ENCODE measurements at places on chromosomes 16 and 17.

GRCh38 chr16:1336619-1337018 is 3.2 kb downstream of the BAIAP3 start:
- no peak for DNase-seq

- no peak for DNase-seq
Measured at GRCh38 chr17:46958041-46958591, 20.9 kb downstream of the RPRML start.

DNA sequence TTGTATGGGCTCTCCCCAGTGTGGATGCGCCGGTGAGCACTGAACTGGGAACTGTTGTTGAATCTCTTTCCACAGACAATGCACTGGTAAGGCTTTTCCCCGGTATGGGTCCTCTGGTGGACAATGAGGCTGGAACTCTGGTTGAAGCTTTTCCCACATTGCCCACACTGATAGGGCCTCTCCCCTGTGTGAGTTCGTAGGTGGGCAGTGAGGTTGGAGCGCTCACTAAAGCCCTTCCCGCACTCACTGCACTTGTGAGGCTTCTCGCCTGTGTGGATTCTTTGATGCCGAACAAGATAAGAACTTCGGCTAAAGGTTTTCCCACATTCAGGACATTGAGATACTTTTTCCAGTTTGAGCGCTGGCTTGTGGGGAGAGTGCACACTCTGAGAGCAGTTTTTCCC is 17.8 kb downstream of the ZSCAN32 start:
- DNase-seq = no peak

GRCh38 chr17:16439811-16440351 is 24.5 kb downstream of the TRPV2 start:
- DNase-seq = no peak

DNA sequence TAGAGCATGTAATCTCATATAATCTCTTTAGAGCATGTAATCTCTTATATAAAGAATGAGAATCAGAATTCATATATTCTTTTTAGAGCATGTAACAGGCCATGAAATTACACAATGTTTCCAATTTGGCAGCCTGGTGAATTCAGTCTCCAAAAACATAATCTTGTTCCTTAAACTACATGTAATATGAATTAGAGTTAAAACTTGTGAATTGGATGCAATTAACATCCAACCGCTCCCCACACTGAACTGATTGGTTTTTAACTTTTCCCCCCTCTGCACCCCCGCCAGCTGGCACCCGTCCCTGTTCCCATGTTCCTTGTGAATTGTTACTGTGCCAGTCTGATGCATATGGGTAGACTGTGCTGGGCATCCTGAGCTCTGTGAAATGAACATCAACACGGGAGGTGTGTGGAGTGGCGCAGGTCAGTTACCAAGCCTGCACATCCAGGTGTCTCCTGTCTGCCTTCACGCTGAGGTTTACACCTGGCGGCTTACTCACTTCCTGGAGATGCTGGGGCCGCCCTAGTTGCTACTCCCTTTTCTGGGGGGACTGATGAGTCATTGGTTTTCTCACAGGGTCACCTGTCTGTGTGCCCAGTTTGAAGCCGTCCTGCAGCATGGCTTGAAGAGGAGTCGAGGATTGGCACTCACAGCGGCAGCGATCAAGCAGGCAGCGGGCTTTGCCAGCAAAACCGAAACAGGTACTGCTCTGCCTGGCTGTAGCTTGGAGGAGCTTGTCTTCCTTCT is 50.4 kb downstream of the SNX29 start:
- no peak for DNase-seq

- peak; percentile 62 for DNase-seq
Measured at GRCh38 chr16:3654249-3654991, at the start of gene DNASE1. DNASE1 (plus strand) TSS chr16:3654691; CDS start chr16:3655374, 683 bp downstream.

GRCh38 chr16:24009098-24009497 is 173.3 kb downstream of the PRKCB start:
- DNase-seq = no peak

DNA sequence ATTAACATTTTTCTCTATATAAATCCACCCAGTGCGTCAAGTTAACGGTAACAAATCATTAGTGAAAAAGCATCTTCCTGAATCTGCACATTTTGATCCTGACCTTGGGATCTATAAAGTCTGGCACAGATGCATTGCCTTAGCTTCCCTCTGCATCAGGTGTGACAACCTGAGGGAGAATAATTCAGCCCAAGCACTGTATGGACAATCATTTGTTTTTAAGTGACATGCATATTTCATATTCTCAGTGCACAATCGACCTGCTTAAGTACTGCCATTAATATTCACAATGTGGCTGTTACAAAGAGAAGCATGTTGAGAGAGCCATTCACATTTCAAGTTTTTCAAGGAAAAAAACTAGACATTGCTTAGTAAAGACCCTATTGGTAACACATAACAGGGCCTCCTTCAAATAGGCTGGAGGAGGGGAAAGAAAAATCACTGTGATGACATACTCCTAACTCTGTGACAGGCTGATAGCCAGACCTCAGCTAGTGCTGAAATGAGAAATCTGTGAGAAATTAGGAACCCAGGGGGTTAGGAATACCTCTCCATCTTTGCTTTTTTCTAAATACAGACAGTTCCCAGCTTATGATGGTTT is 505.3 kb upstream of the CDH5 start:
- no peak for DNase-seq

GRCh38 chr17:17907469-17907868 is 64.7 kb downstream of the TOM1L2 start:
- DNase-seq = no peak

DNA sequence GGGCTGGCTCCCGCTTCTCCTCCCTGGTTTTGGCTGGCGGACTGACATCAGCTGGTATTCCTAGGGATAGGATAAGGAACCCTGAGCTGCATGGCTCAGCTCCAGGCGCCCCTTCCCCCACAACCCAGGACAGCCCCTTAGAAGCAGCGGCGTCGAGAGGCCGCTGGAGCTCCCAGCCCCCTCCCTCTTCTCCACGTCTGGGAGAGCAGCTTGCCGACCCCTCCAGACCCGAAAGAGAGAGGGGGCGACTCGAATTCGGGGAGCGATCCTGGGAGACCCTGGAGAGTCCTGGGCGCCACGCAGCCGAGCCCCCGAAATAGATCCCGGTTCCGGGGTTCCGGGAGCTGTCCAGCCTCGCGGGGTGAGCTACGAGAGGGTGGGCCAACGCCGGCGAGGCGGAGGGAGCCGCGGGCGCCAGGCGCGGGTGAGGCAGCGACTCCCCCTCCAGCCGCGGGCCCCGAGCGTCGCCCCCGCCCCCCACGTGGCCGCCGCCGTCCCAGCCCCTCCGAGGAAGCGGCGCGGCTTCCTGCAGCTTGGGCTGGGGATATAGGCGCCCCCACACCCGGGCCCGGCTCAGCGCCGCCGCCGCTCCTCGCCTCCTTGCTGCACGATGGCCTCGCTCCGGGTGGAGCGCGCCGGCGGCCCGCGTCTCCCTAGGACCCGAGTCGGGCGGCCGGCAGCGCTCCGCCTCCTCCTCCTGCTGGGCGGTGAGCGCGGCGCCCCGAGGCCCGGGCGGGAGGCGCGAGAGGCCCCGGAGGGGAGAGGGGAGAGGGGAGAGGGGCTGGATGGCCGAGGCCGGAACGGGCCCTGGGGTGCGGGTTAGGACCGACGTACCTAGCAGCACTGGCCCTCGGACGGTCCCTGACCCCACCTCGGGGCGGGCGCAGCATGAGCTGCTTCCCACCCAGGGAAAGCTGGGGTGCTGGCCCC is at the start of gene RAMP2:
TSS of gene RAMP2 (plus strand) at position 576 of the 930 bp plus-strand sequence. CDS start at position 611, 35 bp downstream.
- peak; percentile 32 for DNase-seq

DNA sequence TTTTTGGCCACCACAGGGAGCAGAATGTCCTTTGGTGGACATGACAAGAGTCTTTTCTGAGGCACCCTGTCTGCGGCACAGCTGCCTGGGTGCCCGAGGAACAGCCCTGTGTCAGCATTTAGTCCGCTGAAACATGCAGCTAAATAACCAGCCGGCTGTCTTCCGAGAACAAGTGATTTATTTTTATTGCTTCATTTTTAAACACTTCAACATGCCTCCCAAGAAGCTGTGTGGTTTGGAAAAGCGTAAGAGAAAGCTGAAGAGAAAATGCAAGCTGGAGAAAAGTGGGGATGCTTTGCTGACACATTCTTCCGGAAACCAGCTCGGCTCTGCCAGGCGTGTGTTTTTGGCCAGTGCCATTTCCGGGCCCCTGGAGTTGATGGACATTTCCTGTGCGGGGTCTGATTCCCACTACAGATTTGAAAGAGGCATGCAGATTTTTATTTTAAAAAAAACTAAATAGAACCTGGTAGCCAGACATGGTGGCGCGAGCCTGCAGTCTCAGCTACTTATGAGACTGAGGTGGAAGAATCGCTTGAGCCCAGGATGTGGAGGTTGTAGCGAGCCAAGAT is 94.7 kb downstream of the SEC14L1 start:
- peak; percentile 43 for DNase-seq

- no peak for DNase-seq
Measured at GRCh38 chr16:10964891-10965326, 20.5 kb downstream of the CLEC16A start.

DNA sequence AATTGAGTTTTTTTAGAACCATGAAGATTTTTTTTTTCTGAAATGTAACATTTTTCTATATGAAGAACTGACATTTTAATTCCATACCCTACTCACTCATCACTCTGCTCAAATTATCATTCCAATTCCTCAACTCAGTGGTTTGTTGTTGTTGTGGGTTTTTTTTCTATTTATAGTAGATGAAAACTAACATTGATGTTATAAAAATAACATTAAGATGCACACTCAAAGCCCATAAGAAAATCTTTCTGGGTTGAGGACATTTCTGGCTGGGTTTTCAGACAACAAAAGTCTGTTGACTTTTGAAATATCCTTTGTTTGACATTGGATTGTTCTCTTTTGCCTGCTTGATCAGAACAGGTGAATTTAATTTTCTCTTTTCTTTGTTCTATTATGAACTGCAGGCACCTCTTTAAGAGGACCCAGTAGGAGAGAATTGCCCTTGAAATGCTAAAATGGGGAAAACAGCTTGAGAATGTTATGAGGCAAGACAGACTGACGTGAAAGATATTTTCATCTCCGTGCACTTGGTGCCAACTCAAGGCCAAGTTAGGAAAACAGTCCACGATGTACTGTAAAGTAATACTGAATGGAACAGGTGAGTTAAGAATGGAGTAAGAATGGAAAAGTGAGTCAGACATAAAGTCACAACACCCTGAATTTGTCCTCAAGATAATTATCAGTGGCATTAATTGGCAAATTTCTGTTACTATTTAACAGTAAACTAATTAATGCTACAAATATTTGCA is 16.1 kb upstream of the ABCA5 start:
- no peak for DNase-seq

GRCh38 chr17:38461683-38462082 is 33.4 kb downstream of the ARHGAP23 start:
- DNase-seq = no peak

DNA sequence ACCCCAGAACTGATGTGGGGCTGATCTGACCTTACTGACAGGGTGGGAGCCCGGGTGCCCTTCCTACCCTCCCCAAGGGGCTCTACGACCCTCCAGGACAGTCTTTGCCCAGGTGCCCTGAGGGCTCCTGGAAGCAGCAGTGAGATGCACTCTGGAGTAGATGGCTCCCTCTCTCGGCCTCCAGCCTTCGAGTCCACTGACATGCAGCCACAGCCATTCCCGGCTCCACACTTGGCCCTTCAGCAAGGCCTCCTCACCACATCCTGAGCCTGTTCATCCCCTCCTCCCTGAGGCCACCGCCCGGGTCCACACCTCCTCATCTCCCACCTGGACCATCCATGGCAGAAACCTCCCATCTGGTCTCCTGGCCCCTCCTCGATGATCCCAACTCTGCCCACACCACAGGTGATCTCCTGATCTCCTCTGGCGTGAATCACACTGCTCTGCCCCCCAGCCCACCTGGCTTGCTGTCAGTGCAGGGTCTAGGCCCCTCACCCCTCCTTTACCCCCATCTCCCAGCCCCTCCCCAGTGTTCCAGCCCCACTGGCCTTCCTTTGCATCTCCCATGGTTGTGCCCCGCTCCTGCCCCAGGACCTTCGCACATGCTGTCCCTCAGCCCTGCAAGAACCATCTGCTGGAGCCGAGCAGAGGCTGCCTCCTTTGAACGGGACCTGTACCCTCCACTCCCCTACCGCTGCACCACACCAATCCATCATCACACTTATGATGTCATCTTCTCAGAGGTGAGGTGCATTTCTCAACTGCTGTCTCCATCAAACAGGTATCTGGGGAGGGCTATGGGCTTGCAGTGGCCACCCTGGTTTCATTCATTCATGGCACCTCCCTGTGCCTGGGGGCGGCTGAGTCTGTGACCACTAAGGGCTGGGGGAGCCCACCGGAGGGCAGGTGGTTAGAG is 44.7 kb downstream of the SOCS1 start:
- DNase-seq = no peak

DNA sequence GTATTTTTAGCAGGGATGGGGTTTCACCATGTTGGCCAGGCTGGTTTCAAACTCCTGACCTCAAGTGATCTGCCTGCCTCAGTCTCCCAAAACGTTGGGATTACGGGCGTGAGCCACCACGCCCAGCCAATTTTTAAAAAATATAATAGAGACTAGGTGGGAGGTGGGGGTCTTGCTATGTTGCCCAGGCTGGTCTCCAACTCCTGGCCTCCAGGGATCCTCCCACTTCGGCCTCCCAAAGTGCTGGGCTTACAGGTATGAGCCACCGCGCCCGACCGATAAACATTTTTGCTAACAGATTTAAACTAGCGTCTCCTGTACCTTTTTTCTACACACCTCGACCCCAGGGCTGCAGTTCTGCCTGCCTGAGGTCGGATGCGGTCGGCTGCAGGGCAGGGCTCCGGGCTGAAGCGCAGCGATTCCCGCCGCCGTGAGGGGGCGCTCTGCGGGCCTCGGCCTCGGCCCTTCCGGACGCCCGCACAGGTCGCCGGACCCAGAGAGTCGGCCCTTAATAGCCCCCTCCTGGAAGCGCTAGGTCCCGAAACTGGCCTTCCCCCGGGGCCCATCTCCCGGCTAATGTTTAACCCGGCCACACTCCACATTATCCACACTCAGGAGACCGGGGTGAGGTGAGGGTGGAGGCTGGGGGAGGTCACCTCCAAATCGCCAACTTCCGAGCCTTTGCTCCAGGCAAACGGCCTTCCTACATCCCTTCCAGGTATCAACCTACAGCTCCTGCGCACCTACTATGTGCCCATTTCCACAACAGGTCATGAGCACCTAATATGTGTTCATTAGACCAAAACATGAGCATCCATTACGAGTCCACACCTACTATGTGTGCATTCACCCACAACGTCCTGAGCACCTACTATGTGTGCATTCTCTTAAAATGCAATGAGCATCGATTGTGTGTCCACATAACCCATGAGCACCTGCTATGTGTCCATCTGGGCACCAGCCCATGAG is 2.0 kb upstream of the GLIS2 start:
- no peak for DNase-seq
